M059J (cell line): ENCODE measurements at places on chromosomes 1 and 21.

DNA sequence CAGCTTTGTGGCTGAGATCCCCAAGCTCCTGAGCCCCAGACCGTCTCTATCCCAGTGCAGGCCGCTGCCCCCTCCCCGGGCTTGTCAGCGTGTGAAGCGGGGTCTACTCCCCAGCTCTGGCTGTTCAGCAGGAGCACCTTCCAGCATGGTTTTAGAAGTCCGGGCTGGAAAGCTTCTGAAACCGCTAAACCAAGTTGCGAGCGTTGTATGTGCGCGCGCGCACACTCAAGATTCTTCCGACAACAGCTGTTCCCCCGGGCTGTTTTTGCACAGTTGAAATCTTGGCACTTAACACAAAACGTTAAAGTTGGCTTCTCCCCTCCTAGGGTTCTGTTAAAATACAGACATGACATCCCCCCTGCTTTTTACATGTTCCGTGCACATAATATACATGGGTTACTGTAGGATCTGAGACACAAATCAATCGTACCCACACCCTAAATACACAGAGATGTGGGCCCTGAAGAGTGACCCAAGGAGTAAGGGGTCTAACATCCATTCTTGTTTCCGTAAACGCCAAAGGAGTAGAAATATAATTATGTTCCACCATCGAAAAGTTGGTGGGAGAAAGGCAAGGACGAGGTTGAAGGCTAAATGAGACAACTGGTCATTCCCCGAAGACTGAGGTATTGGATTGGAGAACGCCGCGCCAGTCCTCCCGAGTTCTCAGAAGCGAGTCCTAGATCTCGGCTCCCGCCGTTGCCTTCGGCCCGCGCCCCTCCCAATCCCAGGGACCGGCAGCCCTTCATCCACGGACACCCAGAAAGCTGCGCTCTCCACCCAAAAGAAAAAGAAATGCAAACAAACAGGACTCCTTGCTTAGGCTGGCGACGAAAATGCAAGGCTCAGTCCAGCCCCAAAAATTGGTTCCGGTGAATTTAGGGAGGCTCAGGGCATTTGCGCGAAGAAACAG lies 1.3 kb downstream of the TBX15 start:
- DNase-seq = peak; percentile 36

GRCh38 chr1:176068901-176069300 lies 138.2 kb downstream of the COP1 start:
- DNase-seq = no peak

DNA sequence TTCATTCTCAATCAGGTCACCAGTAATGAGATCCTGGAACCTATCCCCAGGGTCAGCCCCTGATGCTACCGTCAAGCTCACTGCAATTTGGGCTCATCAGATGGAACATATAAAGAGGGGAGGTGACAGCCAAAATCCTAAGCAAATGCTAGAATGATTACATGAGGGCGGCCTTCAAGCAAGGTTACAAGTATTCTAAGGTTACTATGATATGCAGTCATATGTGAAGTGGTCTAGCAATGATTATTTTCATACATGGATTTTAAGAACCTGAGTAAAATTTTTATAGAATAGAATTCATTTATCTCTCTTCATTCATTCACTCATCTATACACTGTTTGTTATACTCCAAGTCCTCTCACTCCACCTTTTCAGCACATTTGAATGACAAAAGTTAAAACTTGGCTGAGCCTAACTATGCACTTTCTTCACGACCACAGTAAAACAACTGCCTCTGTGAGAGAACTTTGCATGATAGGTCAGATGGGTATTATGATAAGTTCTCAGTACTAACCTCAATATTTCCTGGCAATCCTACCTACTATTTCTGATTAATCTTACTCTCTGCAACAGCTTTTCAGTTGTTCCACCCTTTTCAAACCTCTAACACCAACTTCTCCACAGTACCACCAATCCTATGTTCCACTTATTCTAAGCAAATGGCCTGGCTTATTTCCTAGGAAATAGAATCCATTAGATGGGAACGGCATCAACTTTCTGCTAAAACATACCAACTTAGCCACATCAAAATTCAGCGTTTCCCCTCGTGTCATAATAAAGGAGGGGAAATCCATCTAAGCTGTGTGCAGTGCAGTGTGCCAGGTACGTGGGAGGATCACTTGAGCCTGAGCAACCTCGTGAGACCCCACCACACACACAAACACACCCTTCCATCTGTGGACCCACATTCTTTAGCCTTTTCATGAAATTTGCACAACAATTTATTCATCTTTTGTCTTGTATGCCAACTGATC lies 32.0 kb downstream of the LHX9 start:
- peak; percentile 3 for DNase-seq

GRCh38 chr1:173302890-173303829 lies 96.0 kb upstream of the TNFSF4 start:
- no peak for DNase-seq

- no peak for DNase-seq
These were observed 11.1 kb downstream of the PDZK1 start for GRCh38 chr1:145695821-145696629.

DNA sequence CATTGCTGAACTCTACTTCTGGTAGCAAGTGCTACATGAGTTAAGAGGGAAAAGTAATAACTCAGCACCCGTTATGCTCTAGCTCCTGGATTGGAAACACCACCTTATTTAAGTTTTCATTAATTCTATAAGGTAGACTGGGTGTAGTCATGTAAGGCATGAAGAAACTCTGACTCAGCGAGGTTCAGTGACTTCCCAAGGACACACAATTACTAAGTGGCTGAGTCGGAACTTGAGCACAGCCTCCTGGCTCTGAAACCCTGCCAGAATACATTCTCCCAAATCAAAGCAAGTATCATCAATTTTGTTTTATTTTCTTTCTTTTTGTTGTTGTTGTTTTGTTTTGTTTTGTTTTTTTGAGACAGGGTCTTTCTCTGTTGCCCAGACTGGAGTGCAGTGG lies 29.1 kb upstream of the SCCPDH start:
- peak; percentile 26 for DNase-seq

- no peak for DNase-seq
These were observed 54.5 kb downstream of the COL6A1 start for GRCh38 chr21:46035809-46036695.

GRCh38 chr1:6942990-6943389 lies 157.7 kb downstream of the CAMTA1 start:
- no peak for DNase-seq

DNA sequence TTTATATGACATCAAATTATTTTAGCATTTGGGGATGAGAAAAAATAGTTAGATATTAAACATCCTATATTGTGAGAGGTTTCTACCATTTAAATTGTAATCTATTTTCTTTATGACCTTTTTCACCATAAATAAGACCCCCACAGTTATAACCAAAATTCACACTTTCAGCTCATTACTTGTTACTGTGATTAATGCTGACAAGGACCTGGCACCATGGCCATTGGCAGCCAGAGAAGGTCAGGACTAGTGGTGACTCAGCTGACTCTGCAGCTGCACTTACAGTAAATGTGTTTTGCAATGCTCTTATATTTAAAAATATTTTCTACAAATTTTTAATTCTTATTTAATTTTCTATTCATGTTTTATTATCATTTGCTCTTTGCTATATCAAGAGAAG lies 133.3 kb upstream of the C1orf105 start:
- peak; percentile 77 for DNase-seq

GRCh38 chr1:182984138-182984537 lies 31.2 kb upstream of the SHCBP1L start:
- DNase-seq = no peak

- DNase-seq = no peak
These were observed 18.7 kb upstream of the PEX10 start for GRCh38 chr1:2431103-2431502.

- DNase-seq = peak; percentile 43
These were observed 607 bp upstream of the LGR6 start for GRCh38 chr1:202192770-202193613.

GRCh38 chr1:156319664-156320063 lies 18.4 kb downstream of the CCT3 start:
- DNase-seq = peak; percentile 42

DNA sequence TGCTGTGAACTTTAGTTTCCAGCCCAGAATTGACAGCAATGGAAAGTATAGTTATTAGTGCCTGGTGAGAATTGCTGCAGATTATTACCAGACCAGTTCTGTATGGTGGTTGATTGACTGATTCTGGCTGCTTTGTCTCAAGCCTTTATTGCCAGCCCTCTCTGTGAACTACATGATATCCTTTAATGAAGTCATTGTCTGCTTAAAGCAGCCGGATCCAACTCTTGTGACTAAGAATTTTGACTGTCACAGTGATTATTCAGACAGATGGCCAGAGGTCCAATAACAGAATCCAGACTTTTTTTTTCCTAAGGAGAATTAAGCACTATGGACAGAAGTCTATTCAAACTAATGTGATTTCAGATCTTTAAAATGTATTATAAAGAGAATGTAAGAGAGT lies 1548.6 kb upstream of the B3GALT2 start:
- DNase-seq = no peak

GRCh38 chr1:30773722-30774358 lies 16.3 kb upstream of the LAPTM5 start:
- no peak for DNase-seq

- no peak for DNase-seq
These were observed 240.1 kb downstream of the BARHL2 start for GRCh38 chr1:90476994-90477393.

- DNase-seq = no peak
These were observed 1.2 kb upstream of the PPOX start for GRCh38 chr1:161164901-161165610.

- no peak for DNase-seq
These were observed 64.5 kb downstream of the RPAP2 start for GRCh38 chr1:92363401-92363800.

DNA sequence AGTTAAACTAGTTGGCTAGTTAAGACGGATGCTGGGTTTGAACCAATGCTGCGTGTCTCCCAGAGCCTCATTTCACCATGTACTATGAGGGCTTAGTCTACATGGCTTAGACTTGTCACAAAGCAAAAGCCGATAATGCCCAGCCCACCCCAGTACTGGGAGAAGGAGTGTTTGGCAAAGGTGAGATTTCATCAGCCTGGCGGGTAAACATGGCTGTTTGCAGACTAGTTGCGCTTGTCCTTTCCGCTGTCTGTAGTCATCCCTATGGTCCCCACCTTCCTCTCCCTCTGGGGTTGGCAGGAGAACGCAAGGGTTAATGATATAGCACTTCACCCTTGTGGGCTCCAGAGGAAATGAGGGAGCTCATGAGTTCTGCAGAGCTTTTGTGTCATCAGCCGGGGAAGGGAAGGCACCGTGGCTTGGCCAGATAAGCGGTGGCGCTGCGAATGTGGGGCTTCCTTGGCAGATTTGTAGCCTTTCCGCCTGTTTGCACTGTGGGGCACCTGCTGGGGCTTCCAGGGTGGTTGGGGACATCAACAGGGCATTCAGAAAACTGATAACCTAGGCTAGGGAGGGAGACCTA lies 29.2 kb downstream of the SOX13 start:
- DNase-seq = no peak

- no peak for DNase-seq
These were observed 17.3 kb downstream of the SLC6A9 start for GRCh38 chr1:44013949-44014348.

- DNase-seq = no peak
These were observed 458.3 kb upstream of the USP24 start for GRCh38 chr1:55673416-55673815.

DNA sequence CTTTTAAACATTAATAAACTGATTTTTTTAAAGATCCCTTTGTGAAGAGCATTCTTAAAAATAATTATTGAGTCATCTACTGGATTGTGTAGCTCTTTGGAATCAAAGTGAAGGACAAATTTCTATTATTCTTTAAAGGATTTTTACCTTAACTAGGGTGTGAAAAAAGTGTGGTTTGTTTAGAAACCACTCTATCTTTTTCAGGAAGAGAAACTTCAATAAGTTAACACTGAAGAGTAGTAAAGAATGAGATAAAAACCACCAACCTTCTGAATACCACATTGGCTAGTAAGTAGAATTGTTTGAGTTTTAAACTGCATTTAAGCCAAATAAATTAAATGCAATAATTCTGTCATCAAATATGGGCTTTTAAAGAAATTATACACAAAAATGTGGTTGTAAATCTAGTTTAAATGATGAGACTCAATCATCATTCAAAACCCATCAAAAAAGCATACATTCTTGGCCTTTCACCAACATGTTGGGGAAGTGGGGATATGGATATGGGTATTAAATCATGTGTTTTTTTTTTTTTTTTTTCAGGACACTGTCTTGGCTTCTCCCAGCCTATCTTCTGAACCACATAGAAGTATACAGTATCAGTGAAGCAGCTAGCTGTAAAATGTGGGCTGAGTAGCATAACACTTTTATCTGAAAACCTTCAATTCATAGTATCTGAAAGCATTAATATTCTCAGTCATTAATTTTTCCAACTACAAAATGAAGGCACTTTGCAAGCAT lies 4.8 kb downstream of the S1PR1 start:
- DNase-seq = no peak

GRCh38 chr1:20229171-20229570 lies 42.9 kb upstream of the PLA2G2C start:
- no peak for DNase-seq

DNA sequence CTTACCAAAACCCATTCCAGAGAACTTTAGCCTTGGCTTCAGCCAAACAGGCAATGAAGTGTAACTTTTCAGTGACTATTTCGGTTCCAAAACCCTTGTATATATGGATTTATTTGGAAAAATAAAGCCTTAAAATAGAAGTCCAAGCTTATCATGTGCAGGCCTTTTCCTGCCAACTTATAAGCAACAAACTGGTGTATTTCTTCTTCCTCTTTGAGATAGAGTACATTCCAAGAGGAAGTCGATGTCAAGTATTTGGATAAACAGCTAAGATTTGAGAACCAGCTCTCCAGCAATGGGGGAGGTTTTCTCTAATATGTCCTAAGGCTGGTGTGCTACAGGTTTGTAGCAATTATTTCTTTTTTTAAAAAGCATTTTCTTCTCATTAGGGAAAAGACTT lies 407.8 kb downstream of the DUSP10 start:
- no peak for DNase-seq

DNA sequence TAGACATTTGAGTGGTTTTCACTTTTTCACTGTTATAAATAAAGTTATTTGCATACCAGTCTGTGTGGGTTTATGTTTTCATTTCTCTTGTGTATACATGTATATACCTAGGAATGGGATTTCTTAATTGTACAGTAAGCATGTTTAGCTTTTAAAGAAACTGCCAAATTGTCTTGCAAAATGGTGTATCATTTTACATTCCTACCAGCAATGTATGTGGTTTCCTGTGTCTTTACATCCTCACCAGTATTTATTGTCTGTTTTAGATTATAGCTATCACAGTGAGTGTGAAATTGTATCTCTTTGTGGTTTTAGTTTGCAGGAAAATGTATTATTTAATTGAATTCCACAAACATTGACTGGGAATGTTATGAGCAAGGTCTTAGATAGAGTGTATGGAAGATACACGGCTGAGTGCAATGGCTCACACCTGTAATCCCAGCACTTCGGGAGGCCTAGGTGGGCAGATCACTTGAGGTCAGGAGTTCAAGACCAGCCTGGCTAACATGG lies 57.3 kb downstream of the MACF1 start:
- DNase-seq = no peak

DNA sequence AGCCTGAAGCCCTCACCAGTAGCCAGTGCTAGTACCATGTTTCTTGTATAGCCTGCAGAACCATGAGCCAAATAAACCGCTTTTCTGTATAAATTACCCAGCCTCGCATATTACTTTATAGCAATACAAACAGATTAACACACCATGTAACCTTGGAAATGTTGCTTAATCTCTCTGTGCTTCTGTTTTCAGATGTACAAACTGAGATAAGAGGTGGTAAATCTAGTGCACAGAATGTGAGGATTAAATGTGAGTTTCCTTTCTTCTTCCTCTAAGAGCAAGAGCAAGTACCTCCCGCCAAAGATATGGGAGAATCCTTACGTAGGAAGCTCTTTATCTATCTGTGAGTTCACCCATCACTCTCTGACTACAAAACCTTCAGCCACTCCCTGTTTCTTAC lies 128.4 kb downstream of the HIVEP3 start:
- DNase-seq = no peak

GRCh38 chr1:33797849-33798248 lies 66.0 kb upstream of the HMGB4 start:
- no peak for DNase-seq
